ENCODE measurements at places on chromosomes 7 and 10.

DNA sequence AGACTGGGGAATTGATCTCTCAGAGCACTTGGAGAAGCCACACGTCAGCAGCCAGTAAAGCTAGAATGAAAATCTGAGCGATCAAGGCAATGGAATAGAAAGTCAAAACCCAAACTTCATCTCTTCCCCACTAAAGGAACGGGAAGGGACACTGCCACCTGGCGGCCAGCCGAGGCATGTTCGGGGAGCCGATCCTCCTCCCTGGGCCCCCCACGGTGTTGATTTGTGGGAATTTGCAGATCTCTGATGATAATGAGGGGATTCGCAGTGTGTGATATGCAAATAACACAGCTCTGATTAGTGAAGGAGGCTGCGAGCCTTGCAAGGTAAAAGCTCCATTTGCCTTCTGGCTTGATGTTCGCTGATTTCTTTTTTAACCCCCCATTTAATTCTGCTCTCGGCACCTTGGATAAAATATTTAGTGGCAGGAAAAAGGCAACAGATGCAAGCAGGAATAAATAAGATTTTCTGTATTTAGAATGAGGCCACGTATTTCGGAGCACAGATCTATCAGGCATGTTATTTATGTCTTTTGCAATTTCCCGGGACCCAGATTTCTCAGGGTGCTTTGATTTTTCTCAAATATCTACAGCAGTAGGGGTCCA is 258.6 kb downstream of the PAXIP1 start:
- peak; percentile 61 for DNase-seq

DNA sequence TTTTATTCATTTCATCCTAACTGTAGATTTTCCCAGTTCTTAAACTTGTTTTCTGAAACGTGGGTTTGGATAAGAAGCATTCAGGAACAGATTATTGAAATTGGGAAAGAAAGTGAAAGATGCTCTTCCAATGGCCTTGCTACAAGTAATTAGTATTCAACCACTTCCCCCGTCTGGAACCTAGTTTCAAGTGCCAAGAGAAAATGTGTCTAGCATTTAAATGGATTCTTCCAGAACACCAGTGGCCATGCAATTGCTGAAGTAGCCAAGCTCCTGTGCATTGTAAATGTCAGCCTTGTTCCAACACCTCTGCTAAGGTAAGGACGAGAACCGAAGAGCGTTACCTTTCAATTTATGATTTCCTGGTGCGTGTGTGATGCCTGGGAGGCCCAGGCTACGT is 68.2 kb downstream of the PFKFB3 start:
- no peak for DNase-seq

- no peak for DNase-seq
Observed at GRCh38 chr10:112899391-112900065, 50.5 kb upstream of the TCF7L2 start.

GRCh38 chr7:135575296-135575695 is 17.6 kb downstream of the NUP205 start:
- DNase-seq = no peak

- DNase-seq = no peak
Observed at GRCh38 chr10:60142736-60143135, 236.4 kb upstream of the CCDC6 start.

GRCh38 chr7:127473409-127473808 is 80.9 kb upstream of the ZNF800 start:
- DNase-seq = no peak

DNA sequence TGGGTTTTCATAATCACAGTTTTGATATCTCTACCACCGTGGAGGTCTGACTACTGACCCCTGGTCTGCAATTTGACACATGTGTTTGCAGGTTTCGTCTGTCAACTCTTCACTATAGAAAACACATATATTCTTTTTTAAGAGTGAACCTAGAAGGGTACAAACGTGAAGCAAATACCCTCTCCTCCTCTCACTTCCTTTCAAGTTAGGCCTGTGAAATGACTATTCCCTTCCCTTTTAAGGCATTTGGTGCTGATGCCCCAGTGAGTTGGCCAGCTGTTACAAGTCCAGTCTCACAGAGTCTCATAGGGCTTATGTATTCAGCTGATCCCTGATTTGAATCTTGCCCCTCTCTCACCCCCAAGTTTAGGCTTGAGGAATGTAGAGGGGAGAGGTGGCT is 742.0 kb upstream of the IGFBP3 start:
- DNase-seq = no peak

- no peak for DNase-seq
Observed at GRCh38 chr7:39702133-39702532, 78.8 kb downstream of the RALA start.

DNA sequence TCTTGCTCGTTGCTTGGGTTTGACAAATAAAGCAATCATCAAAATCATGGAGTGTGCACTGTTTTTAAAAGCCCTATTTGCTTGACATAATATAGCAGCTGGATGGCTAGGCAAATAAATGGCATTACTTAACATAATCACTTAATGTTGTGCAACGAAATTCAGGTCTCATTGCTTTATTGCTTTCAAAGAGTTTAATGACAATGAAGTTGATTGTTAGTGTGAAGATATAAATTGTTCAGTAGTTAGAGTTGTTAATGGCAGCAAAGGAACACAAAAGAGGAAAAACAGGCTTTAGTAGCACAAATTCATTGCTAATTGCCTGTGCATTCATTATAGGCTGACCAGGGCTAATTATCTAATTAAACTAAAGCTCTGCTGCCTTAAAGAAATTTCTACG is 7.6 kb upstream of the ADO start:
- no peak for DNase-seq

DNA sequence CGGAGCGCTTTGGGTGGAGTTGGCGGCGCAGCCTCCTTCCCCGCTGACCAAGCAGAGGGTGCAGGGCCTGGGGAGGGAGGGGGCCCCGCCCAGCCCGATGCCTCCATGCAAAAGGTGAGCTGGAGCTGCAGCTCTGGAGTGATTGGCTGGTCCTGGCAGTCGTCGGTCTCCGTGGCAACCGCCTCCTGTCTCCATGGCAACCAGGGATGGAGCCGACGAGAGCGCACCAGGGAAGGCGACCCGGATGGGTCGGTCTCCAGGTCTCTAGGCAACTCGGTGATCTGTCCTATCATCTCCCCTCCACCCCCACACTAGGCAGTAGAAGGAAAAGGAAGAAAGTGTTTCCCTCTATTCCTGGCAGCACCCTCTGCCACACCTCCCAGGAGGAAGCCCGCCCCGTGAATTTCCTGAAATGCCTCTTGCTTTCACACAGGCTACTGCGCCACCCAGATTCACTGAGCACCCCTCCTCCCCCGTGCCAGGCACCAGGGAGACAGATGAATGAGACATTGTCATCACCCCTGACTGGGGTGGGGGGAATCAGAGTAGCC is 647 bp upstream of the NACAD start:
- peak; percentile 84 for DNase-seq

DNA sequence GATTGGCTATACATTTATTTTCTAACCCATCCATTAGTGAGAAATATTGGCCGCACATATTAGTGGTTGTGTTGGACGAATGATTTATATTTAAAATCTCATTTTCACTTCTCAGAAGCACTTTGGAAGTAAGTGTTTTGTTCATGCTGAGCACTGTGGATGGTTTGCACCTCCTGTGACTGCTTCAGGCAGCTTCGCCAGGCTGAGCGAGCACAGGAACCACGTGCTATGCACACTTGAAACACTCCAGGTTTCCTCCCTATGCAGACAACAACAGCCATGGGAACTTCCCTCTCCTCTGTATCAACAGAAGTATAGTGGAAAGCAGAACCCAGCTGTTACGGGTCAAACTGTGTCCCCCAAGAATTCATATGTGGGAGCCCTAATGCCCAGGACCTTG is 67.3 kb upstream of the WDR11 start:
- no peak for DNase-seq

- no peak for DNase-seq
Observed at GRCh38 chr10:5285186-5285585, 79.6 kb upstream of the UCN3 start.

DNA sequence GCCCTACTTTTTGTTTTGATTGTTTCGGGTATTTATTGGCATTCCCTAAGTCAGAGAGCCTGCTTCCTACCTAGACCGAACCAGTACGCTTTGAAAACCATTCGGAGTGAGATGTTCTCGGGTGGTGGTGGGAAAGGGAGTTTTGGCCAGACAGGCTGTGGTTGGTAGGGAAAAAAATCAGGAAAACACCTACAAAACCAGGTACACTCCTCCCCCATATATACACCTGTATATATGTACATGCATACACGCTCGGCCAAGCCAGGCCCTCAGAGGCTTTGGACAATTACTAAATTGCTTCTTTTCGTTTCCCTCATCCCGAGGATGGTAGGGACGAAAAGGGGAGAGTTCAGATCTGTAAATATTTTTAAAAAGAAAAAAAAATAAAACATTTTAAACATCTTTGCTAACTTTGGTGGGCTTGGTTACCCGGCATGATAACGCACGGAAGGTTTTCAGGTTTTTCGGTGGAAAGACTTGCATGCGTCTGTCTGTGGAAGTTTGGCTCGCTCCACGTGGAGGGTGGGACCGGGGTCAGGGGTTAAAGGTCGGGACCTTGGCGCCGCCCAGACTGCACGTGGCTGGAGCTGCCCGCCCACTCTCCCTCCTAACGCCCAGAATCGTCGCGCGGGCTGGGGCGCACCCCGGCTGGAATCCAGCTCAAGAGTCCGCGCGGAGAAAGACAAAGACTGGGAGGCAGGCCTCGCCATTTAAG is 2.5 kb downstream of the HMX2 start:
- DNase-seq = peak; percentile 54

DNA sequence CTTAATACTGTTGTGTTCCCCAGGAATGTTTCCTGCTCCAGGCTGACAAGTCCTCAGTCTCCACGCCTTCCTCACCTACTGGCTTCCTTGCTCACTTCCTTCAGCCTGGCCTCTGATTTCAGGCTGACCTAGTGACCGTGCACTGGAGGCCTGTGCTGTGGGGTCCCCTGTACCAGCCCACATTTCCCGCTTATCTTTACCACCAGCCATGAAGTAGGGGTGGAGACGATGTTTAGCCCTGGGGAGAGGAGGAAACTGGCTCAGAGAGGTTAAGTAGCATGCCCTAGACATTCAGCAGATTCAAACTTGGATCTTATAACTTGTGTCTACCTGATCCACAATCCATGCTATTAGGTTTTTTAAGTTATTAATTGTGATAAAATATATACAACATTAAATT is 4.8 kb upstream of the ZNF488 start:
- no peak for DNase-seq

DNA sequence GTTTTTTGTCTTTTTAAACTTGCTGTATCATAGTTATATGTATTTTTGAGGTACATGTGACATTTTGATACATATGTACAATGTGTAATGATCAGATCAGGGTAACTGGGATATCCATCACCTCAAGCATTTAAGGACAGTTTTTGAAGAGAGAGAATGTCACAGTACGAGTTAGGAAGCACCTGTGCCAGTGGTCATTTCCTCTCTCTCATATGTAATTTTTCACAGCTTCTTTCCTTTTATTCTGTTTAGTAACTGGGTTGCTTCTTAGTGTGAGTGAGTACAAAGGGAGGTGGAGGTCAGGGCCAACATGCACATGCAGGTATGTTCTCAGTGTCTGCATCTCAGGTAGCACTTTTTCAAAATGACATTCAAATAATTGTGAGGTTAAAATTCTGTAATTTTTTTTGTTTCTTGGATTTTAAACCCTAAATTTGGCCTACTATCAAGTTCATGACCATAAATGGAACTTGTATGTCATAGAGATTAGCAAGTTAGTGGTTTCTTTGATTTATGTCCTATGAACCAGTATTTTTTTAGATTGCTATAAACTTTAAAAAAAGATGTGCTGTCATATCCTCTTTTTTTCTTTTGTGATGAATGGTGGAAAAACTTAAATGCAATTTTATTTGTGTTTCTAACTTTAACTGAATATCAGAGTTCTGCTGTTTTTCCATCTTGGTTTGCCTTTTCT is 42.7 kb downstream of the SNX10 start:
- no peak for DNase-seq

- DNase-seq = no peak
Observed at GRCh38 chr7:11448323-11448722, 383.7 kb downstream of the THSD7A start.

- no peak for DNase-seq
Observed at GRCh38 chr7:100544386-100544785, 5.4 kb downstream of the AGFG2 start.

DNA sequence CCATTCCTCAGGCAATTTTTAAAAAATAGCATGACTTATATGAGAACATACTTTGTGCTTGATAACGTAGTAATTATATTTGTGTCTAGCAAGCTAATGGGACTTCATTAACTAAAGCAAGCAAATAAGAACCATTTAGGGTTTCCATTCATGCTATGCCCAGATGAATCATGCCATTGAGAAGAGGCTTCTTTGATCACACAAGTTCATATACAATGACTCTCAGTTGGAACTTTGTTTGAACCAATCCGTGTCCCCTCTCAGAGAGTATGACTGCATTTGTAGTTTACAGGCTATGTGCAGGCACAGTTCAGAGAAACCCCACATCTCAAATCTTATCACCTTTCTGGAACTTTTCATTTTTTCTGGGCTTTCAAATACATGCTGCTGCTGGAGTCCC is 614.2 kb downstream of the KCNMA1 start:
- DNase-seq = no peak

GRCh38 chr7:28984631-28985030 is 26.5 kb upstream of the TRIL start:
- DNase-seq = no peak

DNA sequence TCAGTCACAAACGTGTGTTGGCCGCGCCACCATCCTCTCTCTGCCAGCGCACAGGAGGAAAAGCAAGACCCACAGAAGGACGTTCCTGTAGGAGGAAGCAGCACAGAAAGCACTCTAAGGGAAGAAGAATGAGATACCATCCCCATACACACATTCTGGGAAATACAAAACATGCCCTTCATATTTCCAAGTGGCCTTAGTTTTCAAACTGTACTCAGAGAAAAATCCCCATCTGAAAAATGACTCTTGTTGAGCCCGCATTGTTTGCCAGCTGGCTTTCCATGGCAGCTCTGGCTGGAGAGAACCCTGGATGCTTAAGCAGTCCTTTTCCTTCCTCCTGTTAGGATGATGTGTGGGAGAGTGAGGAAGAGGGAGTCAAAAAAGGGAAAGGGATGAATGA is 33.1 kb downstream of the MTURN start:
- DNase-seq = no peak

DNA sequence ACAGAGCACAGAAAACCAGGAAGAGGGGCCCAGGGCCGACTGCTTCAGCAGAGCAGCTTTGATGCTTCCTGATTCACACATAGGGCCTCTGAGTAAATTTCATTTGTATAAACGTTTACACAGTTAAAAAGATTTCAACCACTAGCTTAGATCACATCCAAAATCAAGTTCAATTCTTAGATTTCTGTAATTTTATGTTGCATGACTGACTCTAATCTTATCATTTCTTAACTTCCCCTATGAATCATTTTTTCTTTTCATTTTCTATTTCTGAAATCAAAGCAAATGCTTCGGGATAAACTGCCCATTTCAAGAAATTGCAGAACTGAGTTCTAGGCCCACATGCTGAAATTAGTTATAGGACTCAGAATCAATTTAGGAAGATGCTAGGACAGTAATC is 224.7 kb downstream of the INHBA start:
- DNase-seq = no peak

Measured in activated CD4-positive, alpha-beta T cell treated with anti-CD3 and anti-CD28 coated beads for 48 hours (primary cell).